ENCODE measurements at places on chromosomes 6 and 20.

DNA sequence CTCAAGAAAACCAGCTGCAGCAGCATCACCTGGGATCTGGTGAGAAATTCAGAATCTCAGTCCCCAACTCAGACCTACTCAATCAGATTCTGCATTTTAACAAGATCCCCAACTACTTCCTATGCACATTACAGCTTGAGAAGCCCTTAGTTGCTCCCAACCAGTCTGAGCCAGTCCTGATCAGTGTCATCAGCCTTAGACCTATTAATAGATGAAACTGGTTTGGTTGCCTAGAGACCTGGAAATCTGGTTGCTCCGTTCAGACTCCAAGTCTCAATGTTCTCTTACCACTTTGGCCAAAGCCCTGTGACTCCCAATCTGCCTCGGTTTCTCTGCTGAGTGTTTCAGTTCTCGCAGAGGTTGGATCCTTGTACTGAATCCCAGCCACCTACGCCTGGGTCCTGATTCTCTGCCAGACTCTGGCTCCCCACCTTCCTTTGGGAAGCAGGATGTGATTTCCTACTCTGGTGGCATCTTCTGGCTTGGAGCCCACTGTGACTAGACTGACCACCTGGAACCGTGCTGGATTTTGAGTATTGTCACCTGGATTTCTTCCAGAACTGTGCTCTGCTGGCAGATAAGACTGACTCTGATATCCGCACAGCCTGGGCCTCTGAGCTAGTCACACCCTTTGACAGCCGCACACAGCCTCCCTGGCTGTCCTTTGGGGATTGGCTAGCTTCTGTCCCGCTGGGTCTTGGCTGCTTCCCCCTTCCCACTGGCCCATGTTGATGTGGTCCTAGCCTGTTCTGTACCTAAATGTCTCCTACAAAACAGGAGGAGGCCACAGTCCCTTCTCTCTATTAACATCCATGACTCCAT is 20.3 kb upstream of the ATXN1 start:
- no peak for DNase-seq

DNA sequence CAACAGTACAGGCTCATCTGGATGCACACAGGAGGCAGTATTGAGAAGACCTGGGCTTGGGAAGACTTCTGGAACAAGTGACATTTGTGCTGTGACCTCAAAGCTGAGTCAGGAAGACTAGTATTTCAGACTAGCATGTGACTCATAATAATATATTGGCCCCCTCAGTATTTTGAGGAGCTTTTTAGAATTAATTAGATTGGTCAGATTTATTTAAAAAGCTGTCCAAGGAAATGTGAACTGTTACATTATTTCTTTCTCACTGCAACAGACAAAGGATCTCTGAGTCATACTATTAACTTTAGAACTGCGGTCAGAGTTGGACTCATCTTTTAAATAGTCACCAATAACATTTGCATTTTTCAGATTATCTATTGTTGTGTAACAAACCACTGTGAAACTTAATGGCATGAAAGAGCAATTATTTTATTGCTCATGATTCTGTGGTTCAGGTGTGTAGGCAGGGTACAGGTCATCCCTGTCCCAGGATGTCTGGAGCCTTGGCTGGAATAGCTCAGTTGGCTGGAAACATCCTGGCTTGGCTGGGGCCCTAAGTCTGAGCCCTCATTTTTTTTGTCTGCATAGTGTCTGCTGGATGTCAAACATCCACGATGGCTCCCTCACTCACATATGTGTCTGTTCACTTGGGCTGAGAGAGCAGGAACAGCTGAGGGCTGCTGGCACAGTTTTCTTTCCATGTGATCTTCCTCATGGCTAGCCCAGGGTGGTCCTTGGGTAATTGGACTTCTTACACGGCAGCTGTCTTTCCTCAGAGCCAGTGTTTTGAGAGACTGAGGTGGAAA is 46.9 kb downstream of the MAP3K4 start:
- DNase-seq, result no peak

- no peak for DNase-seq
Observed at GRCh38 chr6:51049288-51049982, 230.8 kb downstream of the TFAP2B start.

GRCh38 chr6:157374889-157375443 is 6.0 kb upstream of the ZDHHC14 start:
- DNase-seq, result no peak

DNA sequence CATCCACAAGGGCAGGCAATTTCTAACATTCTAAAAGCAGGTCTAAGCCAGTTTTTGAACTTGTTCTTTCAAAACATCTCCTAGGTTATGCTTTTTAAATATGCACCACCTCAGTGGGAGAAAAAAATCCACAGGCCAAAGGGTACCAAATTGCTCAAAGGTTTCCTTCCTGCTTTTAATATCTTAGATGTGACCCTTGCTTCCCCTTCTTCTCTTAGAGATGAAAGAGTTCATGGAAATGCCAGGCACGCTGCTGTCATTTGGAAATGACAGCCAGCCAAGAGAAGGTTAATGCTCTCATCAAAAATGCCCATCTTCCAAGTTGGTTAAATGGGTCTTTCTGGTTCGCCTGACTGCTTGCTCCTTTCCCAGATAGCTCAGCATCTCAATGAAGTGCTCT is 497.1 kb downstream of the CD83 start:
- DNase-seq, result no peak

- DNase-seq, result no peak
Observed at GRCh38 chr20:19185083-19185482, 27.4 kb upstream of the SLC24A3 start.

DNA sequence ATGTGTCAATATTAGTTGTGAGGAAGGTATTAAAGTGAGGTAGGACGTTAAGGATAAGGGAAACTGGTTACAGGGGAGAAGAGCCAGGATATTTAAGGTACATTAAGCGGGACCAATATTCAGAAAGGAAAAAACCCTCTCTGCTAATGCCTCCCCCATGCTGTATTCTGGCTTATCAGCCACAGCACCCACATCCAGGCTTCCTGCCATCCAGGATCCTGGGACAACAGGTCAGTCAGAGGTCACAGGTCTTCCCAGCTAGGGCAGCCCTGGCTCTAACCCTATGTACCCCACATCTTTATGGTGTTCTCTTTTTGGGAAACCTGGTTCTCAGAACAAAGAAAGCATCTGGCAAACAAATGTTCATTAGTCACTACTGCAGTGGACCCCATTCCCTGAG is 5.3 kb downstream of the DDRGK1 start:
- no peak for DNase-seq

GRCh38 chr6:137494988-137495702 is 951 bp upstream of the OLIG3 start:
- no peak for DNase-seq

DNA sequence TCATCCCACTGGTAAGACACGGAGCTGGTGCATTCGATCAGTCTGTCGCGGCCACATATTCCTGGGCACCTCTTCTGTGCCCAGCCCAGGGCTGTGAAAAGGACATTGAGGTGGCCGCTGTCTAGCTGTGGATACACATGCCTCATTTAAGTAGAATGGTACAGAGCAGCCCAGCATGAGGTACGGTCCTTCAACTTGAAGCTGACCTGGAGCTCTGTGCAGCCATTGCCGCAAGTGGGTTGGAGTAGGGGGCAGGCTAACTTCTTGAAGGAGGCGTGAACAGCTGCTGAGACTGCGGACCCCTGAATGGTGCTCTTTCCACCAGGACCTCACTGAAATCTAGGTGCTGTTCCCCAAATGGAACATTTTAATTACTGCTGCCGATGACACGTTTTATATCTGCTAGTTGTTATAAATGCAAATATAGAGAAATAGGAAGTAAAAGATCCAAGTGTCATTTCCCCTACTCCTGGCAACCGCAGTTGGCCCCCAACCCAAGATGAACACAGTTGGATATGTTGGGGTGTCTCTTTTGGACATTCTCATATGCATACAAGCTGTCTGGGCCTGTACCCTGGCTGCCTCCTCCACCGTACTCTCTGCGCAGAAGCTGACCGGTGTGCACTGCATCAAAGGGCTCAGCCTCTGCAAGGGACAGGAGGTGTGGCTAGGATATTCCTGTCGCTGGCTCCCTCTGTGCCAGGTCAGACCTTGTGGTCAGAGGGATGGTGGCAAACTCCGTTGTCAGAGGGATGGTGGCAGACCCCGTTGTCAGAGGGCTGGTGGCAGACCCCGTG is 86.1 kb downstream of the CDC5L start:
- DNase-seq, result no peak

DNA sequence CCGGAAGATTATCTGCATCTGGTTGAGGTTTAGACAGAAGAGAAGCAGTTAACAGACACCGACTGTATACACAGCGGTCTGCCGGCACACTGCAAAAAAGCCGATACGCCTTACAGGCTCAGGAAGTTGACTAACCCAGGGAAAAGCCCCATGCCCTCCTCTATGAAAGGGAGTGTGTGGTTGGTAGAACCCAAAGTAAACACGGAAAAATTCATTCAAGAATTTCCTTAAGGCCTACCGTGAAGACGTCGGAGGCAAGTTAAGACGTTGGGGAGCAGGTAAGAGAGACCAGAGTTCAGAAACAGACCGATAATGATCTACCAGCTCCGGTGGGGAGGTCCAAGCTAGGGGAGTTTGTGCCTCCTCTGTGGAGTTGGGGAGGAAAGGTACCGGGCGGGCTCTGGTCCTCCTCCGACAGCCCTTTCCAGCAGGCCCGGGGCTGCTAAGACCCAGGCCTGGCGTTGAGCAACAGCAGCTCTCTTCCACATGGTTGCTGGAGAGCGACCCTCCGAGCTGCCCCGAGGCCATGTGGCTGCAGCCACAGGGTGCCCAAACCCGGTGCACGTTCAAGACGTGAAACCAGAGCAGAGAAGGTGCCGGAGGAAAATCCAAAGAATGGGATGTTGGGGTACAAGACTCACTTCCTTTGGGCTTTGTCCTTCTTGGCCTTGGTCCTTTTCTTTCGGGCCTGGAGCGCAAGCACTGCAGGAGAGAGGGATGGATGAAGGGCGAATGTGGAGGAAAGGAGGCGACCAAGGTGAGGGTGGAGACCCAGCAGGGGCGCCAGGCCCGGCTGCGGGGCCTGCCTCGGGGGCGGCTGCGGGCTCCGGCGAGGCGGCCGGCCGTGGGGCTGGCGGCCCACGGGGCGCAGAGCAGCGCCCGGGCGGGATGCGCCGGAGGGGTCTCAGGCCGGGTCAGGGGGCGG is 809 bp downstream of the SRPK1 start:
- DNase-seq, result peak; percentile 42

DNA sequence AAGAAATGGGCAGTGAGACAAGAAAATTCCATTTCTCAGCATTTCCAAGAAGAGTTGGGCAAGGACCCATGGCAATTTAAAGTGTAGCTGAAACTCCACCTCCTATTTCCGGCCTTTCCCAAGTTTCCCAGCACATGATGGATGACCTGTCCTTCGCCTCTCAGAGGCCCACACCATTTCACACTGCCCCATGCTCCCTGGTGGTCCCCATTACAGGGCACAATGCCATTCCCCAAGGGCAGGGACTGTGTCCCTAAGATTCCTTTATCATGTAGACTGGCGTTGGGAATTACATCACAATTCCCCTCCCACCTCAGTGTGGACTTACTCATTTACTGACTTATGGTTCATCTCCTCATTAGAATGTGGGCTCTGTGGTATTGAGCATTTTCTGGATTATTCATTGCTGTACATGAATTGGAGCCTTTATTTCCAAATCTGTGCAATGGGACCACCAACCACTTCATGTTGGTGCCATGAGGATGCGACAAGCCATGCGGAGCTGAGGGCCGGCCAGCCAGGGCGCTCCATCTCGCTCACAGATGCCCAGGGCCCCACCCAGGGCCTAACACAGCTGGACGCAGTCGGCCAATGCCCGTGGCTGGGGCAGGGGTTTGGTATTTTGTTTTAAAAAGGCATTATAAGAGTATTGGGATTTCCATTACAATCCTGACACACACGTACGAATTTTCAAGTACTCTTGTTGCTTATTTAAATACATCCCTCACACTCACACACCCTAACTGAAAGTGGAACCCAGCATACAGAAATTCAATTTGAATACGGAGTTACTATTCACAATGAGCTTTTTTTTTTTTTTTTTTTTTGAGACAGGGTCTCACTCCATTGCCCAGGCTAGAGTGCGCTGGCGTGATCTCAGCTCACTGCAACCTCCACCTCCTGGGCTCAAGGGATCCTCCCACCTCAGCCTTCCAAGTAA is 5.4 kb downstream of the ACSS1 start:
- DNase-seq, result no peak

DNA sequence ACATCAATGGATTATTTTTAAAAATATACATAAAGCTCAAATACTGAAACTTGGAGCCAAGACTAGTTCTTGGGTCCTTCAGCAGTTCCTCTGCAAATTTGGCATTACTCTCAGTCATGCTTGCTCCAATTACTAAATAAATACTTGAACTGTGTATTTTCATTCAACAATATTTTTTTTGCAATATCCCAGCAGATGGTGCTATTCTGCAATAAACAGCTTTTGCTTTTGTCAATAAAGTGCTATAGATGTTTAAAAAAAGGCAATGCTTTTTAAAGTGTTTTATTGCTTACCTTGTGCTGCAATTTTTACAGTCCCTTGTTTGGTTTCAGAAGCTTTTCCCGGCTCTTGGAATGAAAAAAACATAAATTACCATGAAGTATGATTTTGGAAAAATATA is 243.4 kb downstream of the TRDN start:
- no peak for DNase-seq

GRCh38 chr6:7895125-7895423 is 15.5 kb downstream of the TXNDC5 start:
- no peak for DNase-seq

GRCh38 chr20:1807394-1807793 is 87.8 kb upstream of the SIRPA start:
- DNase-seq, result no peak

DNA sequence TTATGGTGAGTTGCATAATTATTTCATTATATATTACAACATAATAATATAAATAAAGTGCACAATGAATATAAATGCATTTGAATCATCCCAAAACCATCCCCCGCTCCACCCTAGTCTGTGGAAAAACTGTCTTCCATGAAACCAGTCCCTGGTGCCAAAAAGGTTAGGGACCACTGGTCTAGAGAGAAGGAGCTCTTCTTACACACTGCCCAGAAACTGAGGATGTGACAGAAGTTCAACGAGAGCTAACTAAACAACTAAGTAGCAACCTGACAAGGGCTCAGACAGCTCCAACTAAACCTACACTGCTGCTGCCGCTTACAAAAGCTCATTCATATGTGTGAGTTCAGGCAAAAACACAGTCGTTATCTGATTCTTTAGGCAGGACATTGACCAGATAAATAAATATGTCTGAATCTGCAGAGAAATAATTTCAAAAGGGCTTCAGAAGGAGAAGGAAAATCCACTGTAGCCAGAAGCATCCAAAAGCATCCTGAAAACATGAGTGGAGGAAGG is 125.9 kb downstream of the ATXN1 start:
- DNase-seq, result no peak

Measured in effector CD4-positive, alpha-beta T cell (primary cell).